B cell (primary cell): ENCODE measurements at places on chromosomes 4 and X. TPM values are rescaled to one million over a fixed set of nuclear protein-coding genes. Genes with fewer than 3 reads are reported as not detected.

DNA sequence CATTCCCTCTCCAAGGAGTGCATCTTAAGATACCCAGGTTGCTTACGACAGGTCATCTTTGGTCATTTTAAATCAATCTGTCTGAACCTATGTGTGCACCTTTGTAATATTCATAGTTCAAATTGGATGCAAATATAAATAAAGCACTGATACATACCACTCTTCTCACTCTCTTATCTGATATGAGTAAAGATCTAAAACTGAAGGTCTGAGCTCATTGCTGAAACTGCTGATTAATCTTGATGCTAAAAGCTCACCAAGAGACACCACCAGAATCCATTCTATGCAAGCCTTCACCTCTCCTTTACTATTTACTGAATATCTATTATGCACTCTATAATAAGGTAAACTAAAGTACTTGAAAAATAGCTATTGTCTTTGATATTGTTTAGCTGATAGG lies 16.6 kb downstream of the HSD17B13 start:
- no peak for DNase-seq
- H3K4me1 ChIP-seq = no peaks in the 10 kb centered on the region
- no peak overlapping the region for H3K27ac ChIP-seq
- H3K36me3 ChIP-seq = peaks cover 1% of the 10 kb centered on the region

MAGEE2 gene
- total RNA-seq = not detected in 2 replicates

CLNK gene
- total RNA-seq = 0.49 and 0.57 TPM in 2 replicates

ADGRL3 gene
- total RNA-seq = not detected in 2 replicates

- H3K4me3 ChIP-seq = no peak overlapping the region
- H3K27ac ChIP-seq = no peak overlapping the region
- DNase-seq = no peak
Measured at GRCh38 chr4:73507541-73507940, 26.0 kb downstream of the AFM start.

DNA sequence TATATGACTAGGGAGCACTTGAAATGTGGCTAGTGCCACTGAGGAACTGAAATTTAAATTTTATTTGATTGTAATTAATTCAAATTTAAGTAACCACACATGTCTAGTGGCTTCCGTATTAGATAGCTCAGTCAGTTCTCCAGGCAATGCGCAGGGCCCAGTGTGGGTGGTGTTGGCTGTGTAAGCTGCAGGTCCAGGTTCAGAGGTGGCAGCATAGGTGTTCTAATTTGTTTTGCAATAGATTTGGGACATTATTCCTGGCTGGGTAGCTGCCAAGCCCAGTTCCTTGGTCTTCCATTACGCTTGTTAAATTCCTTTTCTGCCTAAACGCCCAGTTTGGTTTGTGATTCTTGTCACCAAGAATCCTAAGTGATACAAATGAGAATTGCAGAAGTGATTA lies 79.5 kb downstream of the FAM184B start:
- no peaks in the 10 kb centered on the region for H3K27me3 ChIP-seq
- no peak overlapping the region for H3K4me3 ChIP-seq
- H3K27ac ChIP-seq = no peak overlapping the region
- no peaks in the 10 kb centered on the region for H3K36me3 ChIP-seq

DNA sequence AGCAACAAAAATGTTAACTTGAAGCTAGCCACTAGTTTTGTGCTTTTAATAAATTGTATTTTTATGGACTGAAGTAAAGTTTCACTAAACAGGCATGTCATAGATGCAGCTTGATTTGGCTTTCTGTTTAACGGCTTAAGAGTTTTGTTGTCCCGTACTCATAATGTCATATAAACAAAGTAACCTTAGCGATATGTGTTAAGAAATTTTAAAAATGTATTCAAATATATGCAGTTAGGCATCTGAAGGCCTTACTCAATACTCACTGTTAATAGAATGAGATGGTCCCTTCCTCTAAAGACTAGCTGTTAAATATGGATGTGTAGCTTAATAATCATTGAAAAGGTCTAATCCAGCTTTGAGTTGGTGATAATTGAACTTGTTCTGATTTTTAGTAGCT lies 1.0 kb upstream of the SCLT1 start:
- H3K27ac ChIP-seq = peak overlapping the region; percentile 96
- peaks cover 43% of the 10 kb centered on the region for H3K4me1 ChIP-seq
- no peak for DNase-seq
- H3K27me3 ChIP-seq = no peaks in the 10 kb centered on the region

DNA sequence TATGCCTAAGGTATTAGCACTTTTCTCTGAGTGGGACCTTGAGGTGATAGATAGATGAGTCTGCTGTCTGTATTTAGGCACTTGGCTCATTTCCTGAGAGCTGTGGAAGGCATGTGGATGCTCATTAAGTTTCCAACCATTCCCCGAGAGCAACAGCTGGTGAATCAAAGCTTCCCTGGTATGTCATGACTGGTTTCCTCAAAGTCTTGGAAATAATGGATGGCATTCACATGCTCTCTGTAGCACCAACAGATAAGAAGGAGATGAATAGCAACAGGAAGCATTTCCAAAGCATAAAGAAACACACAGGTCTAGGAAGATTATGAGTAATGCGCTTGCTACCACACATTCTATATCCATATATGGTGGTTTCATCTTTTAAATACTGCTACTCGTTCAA lies 118.3 kb upstream of the ETNPPL start:
- H3K27ac ChIP-seq = no peak overlapping the region
- H3K27me3 ChIP-seq = no peaks in the 10 kb centered on the region
- no peaks in the 10 kb centered on the region for H3K36me3 ChIP-seq

GRCh38 chrX:20139966-20140365 lies 1.7 kb downstream of the EIF1AX start:
- H3K27me3 ChIP-seq = no peaks in the 10 kb centered on the region
- H3K36me3 ChIP-seq = peaks cover 1% of the 10 kb centered on the region
- H3K4me3 ChIP-seq = peak overlapping the region; percentile 94
- H3K27ac ChIP-seq = no peak overlapping the region
- DNase-seq = no peak

DNA sequence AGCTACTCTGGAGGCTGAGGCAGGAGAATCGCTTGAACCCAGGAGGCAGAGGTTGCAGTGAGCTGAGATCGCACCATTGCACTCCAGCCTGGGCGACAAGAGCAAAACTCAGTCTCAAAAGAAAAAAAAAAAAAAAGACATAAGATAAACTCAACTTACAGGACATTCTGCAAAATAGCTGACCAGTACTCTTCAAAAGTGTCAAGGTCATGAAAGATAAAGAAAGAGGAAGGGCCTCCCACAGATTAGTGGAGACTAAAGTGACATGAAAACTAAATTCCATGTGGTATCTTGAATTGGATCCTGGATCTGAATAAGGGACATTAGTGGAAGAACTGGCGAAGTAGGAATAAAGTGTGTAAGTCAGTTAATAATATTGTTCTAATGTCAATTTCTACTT lies 63.3 kb downstream of the ZNF182 start:
- H3K4me1 ChIP-seq = peaks cover 5% of the 10 kb centered on the region
- H3K4me3 ChIP-seq = no peak overlapping the region
- no peaks in the 10 kb centered on the region for H3K27me3 ChIP-seq
- H3K36me3 ChIP-seq = no peaks in the 10 kb centered on the region
- no peak overlapping the region for H3K27ac ChIP-seq

COL4A6 gene
- total RNA-seq = not detected in 2 replicates

- no peak overlapping the region for H3K27ac ChIP-seq
- no peak overlapping the region for H3K4me3 ChIP-seq
- no peaks in the 10 kb centered on the region for H3K4me1 ChIP-seq
- H3K36me3 ChIP-seq = no peaks in the 10 kb centered on the region
- H3K27me3 ChIP-seq = no peaks in the 10 kb centered on the region
Measured at GRCh38 chr4:2432991-2433530, 14.3 kb downstream of the CFAP99 start.
